ENCODE measurements at places on chromosomes 3 and 15. TPM values are rescaled to one million over a fixed set of nuclear protein-coding genes. Genes with fewer than 3 reads are reported as not detected.

DNA sequence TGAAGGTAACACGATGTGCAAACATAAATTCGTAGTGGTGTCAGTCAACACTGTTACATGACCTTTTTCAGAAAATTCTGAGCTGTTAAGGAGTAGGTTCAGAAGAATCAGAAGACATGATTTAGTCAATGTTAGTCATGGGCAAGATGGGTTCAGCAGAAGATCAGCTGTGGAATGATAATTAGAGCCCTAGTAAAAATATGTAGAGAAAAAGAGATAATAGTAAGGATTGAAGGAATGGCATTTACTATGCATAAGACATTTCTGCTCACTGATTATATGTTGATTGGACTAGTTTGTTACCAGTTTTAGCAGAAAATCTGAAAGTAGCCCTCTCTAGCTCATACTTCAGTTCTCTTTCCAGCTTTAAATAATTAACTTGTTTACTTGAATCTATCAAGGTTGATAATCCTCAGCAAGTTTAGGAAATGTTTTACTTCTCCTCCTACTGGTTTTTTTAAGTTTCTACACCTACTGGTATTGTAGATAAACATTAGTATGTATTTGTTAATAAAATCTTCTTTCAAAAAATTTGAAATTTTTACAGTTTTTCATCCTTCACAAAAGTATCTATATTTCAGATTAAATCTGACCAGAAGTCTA lies 98.6 kb downstream of the ALCAM start:
- no peak for DNase-seq

- DNase-seq = no peak
Observed at GRCh38 chr3:119099785-119100184, 46.2 kb upstream of the TEX55 start.

DNA sequence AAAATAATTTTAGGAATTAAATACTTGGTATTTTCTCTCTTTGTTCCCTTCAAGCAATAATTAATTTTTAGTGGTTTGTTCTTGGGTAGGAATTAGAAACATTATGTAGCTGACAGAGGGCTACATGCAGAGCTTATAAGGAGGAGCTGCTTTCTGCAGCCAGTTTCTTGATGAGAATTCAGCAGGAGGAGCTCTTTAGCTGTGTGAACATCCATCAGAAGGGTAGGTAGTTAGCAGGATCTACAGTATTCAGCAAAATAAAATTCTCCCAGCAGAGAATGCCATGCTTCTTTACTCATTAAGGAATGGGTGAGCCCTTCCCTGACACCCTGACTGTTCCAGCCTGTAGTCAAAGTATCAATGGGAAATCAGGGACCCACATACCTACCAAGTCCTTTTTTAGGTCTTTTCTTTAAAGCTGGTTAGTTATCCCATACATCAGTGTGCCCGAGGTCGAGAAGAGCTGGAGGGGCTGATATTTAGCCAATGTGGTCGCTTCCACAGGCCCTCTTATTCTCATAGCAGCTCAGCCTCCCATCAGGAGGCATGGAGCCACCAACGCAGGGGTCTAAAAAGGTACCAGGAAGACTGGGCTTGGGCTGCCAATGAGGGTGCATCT lies 54.0 kb downstream of the KCNAB1 start:
- no peak for DNase-seq

DNA sequence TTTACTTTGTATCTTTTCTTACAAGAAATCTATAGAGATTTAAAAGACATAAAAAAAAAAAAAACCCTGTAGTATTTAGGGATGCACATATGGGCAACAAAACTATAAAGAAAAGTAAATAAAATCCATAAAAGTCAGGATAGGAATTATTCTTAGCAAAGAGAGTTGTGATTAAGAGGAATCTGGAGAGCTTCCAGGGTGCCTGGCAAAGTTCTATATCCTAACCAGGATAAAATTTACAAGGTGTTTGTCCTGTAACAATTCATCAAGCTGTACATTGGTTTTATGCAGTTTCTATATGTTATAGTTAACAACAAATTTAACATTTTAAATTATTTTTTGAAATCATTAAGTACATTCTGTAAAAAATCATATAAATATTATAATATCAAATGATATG lies 7.9 kb downstream of the SECISBP2L start:
- DNase-seq = no peak

DNA sequence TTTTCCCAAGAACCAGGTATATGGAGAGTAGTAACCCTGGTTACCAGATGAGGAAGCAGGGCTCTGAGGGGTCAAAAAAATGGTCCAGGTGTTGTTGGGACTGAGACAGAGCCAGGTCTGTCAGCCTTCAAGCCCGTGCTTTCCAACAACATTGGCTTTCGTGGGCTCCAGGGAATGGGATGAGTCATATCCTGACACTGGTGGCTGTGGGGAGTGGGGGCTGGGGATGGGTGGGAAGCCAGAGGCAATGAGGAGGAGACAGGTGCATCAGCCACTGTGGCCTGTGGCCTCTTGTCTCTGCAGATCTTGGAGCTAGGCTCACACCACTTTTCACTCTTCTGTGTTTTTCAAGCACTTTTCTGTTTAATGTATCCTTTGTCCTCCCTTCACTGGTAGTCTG lies 38.2 kb downstream of the CORO2B start:
- DNase-seq = no peak

- no peak for DNase-seq
Observed at GRCh38 chr15:41022487-41023090, 69.3 kb downstream of the CHAC1 start.

GRCh38 chr15:47620960-47621681 lies 96.2 kb upstream of the SEMA6D start:
- no peak for DNase-seq

GRCh38 chr3:100003609-100004503 lies 110.4 kb downstream of the FILIP1L start:
- DNase-seq = no peak

DNA sequence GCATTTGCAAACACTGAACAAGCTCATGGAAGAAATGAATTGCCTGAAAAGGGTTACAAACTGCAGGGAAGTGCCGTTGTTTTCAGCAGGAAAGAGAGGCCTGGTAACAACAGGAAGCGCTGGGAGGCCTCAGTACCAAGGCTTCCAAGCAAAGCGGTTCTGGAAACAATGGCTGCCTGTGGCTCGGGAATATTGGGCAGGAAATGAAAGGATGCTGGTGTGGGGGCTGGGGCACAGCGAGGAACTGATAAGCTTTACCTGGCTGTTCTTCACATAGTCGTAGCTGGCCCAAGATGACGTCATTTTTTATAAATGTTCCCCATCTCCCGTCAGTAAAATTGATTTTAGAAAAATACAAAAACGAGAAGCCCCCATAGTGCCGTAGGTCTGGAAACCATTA lies 55.9 kb downstream of the ARHGAP31 start:
- DNase-seq = no peak

- DNase-seq = no peak
Observed at GRCh38 chr15:70820214-70820613, 33.7 kb downstream of the LARP6 start.

ADAMTSL3 gene
- total RNA-seq = 13.0 TPM

CKMT1B gene
- not detected for total RNA-seq

CMTM8 gene
- total RNA-seq = 2.8 TPM

Measured in posterior vena cava (tissue), 2 donors.